Ascending aorta (tissue), 2 donors: ENCODE measurements at places on chromosomes 1 and 21. TPM values are rescaled to one million over a fixed set of nuclear protein-coding genes. Genes with fewer than 3 reads are reported as not detected.
A peak's percentile ranks its signal among the peaks of the same experiment; 100 is the strongest.

The RPE65 gene
- total RNA-seq: not detected

DNA sequence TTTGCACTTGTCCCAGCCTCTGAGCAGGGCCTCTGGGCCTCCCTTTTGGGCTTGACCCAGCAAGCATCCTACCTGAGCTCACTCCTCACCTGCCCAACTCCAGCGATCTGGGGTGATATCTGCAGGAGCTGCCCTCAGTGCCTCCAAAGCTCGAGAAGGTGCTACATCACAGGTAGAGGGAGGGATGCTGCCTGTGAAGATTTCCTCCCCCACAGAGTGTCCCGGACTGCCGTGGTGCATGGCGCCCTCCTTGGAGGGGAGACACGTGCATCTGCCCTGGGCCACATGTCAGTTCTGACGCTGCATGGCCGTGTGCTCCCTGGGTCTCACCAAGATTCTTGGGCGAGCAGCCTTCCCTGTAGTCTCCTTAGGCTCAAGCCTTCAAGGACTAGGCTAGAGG, 27.7 kb downstream of the NENF start:
- no peak for DNase-seq

DNA sequence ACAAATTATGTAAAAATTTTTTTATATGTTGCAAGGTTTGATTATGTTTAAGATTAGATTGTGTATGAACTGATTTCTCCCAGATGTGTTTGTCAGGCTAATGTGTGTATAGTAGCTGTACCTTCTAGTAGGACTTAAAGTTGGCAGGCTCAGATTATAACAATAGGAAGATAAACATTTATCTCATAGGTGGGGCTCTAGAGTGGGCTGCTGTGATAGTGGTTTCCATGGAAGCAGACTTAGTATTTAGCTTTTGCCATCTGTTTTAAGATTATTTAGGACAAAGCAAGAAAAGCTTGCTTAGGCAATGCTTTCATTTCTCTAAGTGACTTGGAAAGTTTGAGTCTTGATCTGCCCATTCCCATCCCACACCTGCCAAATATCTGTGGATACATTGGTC, 187.7 kb upstream of the CACYBP start:
- DNase-seq: no peak

DNA sequence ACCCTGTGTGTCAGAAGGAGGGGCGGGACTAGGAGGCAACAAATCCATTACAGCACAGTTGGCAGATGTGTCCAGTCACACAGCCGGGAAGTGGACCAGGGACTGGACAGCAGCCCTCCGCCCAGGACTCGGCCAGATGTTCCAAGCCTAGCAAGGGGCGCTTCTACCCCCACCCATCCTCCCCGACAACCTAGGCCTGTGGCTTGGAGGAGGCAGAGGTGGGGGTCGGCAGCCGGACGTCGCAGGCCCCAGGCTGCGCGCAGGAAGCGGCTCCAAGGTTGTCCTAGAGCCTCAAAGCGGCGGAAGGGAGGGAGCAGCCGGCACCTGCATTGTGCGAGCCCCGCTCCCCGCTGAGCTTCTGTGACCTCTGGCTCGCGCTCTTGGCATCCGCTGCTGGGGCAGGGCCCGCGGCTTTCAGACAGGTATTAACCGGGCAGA, 20.6 kb upstream of the MYCL start:
- no peak for DNase-seq

DNA sequence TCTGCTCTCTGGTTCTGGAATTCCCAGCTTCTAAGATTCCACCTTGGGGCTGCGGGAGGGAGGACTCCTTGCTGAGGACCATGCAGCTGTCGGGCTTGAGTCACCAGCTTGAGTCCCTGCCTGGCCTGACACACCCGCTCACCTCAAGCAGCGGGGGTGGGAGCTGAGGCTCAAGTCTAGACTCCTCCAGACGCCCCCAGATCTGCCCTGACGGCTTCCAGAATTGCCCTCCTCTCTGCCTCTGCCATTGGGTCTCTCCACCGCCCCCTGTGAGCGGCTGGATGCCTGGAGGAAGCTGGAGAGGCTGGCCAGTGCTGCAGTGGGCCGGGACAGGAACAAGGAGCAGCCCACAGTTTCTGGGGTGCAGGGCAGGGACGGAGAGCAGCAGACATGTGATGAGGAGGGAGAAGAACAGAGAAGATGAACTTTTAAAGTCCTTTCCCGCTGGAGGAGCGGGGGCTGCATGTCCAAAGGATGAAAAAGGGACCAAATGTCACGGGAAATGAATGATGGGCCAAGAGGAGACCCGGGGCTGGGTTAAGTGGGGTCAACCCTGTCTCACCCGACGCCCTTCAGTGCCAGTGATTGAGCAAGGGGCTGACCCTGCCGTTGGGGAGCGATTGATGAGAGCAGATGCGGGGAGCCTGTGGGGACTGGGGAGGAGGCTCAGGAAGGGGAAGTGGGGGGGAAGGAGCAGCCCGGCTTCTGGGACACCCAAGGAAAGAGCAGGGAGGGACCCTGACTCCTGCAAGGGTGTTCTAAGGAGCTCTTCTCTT, 13.5 kb downstream of the CRABP2 start:
- no peak for DNase-seq

- no peak for DNase-seq
These were observed 13.9 kb downstream of the PALMD start for GRCh38 chr1:99659755-99660210.

DNA sequence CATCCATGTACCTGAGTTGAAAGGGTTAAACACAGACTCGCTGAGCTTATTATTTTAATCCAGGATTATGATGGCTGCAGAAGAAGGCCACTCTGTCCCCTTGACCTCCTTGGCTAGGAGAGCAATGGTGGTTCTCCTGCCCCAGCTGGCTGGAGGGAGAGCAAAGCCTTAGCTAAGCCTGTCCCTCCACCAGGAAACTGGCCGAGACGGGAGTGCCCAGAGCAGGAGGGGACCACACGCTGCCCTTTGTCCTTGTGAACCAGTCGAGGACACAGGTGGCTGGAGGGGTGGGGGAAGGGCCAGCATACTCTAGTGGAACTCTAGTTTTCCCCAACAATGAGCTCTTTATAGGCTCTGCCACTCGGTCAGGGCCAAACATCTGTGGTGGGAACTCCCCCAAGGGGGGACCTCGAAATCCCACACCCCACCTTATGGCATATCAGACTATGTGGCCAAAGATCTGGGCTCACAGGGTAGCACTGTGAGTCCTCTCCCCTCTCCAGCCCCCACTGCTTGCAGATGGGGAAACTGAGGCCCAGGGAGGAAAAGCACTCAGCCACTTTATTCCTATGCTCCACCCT, 12.9 kb downstream of the KIAA1614 start:
- no peak for DNase-seq

The DPT gene
- 12.3 TPM for total RNA-seq

The FCAMR gene
- not detected for total RNA-seq

- DNase-seq: peak; percentile 51
These were observed 18.5 kb upstream of the MTARC1 start for GRCh38 chr1:220768126-220768601.

GRCh38 chr1:2255420-2256369, 27.6 kb downstream of the SKI start:
- DNase-seq: peak; percentile 88

DNA sequence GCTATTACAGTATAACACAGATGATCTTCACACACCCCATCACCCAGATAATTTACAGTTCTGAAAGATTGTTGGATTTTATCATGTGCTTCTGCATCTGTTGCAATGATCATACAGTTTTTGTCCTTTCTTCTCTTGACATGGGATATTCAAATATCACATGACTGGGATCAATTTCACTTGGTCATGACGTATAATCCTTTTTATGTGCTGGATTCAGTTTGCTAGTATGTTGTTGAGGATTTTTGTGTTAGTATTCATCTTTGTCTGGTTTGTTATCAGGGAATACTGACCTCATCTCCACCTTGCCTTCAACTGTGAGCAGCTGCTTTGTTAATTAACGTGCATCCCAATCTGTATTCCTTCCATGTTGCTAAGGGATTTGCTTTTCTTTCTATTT, 44.7 kb upstream of the DISC1 start:
- no peak for DNase-seq

The ACTL8 gene
- not detected for total RNA-seq

- no peak for DNase-seq
These were observed 3.2 kb downstream of the B3GALNT2 start for GRCh38 chr1:235500971-235501540.

- DNase-seq: peak; percentile 78
These were observed at the start of gene TMCO4 for GRCh38 chr1:19799230-19800075. TSS of gene TMCO4 (minus strand) at chr1:19799916. CDS start at chr1:19780758, 19,158 bp downstream.

- no peak for DNase-seq
These were observed 919 bp downstream of the CHI3L1 start for GRCh38 chr1:203185585-203185984.

The AZIN2 gene
- 3.5 TPM for total RNA-seq

The COL9A2 gene
- 4.5 TPM for total RNA-seq

DNA sequence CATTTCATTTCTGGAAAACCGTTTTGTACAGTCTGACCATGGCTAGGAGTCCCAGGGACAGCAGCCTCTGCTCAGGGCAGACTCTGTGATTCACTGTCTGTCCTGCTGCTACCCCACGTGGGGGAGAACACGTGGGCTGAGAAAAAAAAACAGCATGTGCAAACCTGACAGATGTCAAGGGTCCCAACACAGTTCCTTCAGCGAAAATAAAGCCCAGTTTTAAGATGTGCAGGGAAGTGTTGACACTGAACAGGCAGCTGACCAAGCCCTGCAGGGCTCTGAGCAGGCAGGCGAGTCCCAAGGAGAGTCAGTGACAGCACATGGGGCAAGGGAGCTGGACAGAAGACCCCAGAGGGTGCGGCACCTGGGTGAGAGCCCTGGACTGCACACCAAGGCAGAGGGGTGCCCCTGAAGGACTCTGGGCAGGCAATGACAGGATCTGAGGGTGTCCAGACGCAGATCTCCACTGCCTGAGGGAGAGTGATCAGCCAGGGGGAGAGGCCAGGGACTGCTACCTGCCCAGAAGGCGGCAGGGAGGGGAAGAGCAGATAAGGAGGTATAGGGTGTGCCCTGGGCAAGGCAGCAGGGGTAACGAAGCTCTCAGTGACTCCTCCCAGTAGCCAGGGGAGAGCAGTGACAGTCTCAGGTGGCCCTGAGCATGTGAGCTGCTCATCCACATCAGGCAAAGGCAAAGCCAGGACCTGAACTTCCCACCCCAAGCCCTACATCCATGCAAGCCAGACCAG, 5.1 kb upstream of the SPATC1L start:
- DNase-seq: no peak

- no peak for DNase-seq
These were observed 203.1 kb downstream of the TRABD2B start for GRCh38 chr1:47794081-47794480.

DNA sequence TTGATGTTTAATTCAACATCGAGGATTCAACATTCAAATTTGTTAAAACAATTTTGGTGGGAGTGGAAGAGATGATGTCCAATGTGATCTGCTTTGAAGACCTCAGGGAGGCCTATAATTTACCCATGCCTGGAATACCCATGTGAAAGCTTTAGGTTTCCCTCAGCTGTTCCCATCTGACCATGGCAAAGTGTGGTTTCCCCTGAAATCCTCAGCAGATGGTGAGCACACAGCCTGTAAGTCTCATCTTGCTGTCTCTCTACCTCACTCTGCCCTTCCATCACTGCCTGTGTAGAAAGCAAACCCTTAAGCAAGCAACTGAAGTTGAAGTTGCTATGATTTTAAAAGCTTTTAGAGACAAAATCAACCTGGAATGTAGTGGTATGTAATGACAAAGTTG, 80.1 kb upstream of the ATF3 start:
- no peak for DNase-seq

The CYP4A22 gene
- total RNA-seq: not detected
